ENCODE measurements at places on chromosomes 5 and 9.

GRCh38 chr5:157778121-157778805 lies 34.8 kb downstream of the LSM11 start:
- no peak for DNase-seq

GRCh38 chr5:32096891-32097595 lies 77.1 kb downstream of the GOLPH3 start:
- DNase-seq: no peak

DNA sequence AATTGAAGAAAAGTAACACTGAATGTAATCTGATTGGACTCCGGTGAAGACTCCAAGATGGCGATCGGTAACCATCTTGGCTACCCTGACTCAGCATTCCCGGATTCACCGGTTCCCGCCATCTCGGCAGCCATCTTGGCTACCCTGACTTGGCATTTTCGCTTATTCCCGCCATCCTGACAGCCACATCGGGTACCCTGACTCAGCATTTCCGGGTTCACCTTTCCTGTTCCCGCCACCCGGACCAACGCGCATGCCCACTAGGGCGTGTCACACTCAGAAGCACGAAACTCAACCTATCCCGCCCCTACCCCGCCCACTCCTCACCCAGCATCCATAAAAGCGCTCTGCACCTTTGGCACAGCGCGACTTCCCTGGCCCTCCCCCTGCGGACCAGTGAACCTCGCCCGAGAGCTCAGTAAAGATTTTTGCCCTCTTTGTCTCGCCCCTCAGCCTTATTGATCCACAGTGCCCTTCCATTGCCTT lies 17.2 kb downstream of the SPTLC1 start:
- DNase-seq: peak; percentile 71

GRCh38 chr9:34701023-34701768 lies 8.7 kb downstream of the CCL21 start:
- DNase-seq: peak; percentile 78

- DNase-seq: peak; percentile 19
Observed at GRCh38 chr9:70868661-70869652, 252.5 kb downstream of the TRPM3 start.

DNA sequence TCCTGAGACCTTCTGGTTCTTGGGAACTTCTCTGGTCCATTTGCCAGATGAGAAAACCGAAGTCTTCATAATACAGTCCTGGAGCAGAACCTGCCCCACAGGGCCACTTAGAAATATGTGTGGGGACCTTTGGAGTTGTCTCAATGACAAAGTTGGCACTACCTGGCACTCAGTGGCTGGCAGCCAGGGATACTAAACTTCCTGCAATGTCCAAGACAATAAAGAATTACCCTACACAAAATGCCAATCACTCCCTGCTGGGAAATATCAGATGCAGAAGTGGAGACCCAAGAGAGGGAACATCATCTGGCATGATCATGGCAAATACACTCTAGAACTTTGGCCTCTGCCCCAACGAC lies 29.6 kb downstream of the ADRB2 start:
- no peak for DNase-seq

Measured in heart left ventricle (tissue), 16 donors.